ENCODE measurements at places on chromosomes 16 and 17. TPM values are rescaled to one million over a fixed set of nuclear protein-coding genes. Genes with fewer than 3 reads are reported as not detected.

ADGRG1 gene
- total RNA-seq, result 64.6 TPM

GRCh38 chr17:3647769-3648555 lies 11.4 kb downstream of the CTNS start:
- DNase-seq, result no peak

- DNase-seq, result peak; percentile 20
Observed at GRCh38 chr16:27969574-27969973, 93.9 kb downstream of the GSG1L start.

GRCh38 chr17:42189651-42189965 lies 4.4 kb upstream of the HCRT start:
- no peak for DNase-seq

- DNase-seq, result no peak
Observed at GRCh38 chr16:12207939-12208338, 231.4 kb downstream of the SNX29 start.

DNA sequence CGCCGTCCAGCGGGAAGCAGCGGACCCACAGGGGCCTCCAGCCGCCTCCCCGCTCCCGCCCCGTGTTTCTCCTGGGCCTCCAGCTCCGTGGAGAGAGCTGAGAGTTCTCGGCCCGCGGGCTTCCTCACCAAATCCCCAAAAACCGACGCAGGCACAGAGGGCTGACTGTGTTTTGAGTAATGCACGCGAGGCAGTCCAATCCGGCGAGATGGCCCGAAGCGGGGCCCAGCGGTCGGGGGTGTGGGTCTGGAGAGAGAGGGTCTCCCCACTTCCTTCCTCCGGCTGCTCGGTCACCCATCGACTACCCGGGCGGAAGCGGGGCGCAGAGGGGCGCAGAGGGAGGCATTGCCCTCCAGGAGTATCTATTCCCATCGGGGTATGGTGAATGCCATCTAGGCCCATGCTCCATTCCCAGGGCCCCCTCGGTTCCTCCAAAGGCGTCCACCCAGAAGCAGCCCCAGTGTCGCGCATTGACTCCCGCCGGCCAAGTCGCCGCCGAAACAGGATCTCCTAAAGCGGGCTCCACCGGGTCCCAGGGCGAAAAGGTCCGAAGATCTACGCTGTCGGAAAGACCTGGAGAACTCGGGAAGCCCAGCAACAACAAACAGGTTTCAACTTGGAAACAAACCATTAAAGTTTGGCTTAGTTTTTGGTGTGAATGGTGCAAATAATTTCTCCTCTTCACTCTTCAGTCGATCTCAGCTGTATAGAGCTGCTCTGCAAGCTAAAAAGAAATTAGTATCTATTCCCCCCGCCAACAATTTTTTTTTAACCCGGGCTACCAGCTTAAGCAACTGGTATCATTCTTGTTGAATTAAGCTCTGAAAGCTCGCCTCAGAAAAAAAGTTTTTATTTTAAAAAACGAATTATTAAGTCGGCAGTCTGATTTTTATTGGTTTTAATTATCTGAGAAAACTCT lies 19.2 kb upstream of the HOXB13 start:
- no peak for DNase-seq

Data from foreskin keratinocyte (primary cell).